HuH-7.5 (cell line): ENCODE measurements at places on chromosomes 7 and 10.

GRCh38 chr7:1853431-1853985 is 183.4 kb downstream of the ELFN1 start:
- DNase-seq, result no peak

GRCh38 chr10:114748241-114748640 is 73.3 kb upstream of the FHIP2A start:
- no peak for DNase-seq

GRCh38 chr7:142581341-142581740 is 167.9 kb upstream of the PRSS1 start:
- no peak for DNase-seq

DNA sequence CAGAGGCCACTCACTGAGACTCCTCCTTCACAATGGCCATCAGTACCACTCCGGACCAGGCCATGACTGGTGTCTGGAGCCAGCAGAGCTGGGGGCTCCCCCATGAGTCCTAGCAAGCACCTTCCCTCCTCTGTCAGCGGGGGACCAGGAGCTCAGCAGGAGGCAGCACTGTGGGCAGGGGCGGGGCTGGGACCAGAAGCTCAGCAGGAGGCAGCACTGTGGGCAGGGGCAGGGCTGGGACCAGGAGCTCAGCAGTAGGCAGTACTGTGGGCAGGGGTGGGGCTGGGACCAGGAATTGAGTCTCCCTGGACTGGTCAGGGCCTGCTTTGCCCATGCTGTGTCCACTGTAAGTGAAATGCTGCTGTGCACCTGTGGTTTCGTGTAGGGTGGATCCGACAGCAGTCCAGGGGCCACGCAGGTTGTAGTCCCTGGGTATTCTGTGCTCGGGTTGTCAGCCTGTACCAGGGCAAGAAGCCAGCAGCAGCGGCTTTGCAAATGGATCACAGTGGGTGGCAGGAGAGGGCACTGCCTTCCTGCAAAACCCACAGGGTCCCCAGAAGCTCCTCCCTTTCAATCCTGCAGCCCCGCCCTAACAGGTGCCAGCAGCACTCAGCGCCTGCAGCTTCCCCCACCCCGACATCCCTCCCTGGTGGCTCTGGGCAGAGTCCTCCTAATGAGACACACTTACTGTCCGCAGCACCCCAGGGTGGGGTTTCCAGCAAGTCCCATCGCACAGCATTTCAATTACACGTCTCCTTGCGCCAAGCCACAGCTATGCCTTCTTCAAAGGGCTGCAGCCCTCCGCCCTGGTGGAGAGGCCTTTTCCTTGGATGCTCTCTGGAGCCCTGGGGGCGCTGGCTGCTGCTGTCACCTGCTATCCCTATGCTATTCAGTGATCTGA is 220.5 kb downstream of the TCERG1L start:
- DNase-seq, result no peak

GRCh38 chr7:130910949-130911944 is 177.2 kb upstream of the KLF14 start:
- no peak for DNase-seq

DNA sequence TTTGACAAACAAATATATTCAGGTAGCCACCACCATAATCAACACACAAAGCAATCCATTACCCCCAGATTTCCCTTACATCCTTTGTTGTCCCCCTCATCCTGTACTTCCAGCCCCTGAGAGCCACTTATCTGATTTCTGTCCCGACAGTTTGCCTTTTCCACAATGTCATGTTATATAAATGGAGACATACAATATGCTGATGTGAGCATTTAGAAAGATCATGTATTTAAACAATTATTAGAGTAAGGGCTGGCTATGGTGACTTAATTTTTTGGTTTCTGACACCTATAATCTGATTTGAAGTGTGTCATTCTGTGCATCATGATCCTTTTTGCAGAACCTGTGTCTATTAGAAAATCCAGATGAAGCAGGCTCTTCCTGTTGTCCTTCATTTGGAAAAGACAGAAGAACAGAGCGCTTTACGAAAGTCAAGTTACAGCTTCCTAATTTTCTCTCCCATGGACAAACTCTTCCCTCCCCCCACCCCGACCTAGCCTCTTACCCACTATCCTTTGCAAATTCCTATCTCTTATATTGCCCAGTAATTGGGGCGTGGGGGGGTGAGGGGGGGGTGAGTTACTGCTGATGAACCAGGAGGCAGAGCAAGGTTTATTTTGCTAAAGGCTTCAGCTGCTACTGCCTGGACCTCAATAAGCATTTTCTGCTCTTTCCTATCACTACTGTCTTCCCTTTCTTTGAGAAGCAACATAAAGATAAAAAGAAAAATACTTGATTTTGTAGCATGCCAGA is 252.4 kb upstream of the C7orf33 start:
- no peak for DNase-seq

DNA sequence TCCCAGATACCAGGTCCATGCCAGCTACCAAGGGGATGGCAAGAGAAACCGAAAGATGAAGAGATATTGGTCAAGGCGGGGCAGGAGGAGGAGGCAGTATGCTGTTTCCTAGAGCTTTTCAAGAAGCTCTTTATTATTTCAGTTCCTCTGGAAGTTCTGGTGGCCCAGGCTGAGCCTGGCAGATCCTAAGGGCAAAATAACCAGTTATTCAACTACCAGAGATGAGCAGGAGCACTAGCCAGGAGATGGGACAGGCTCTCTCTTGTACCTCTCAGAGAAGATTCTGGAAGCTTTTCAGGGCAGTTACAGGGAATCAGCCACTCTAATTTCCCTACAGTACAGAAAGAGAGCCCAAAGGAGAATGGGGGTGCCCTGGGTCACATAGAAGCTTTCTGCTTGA is 5.3 kb downstream of the DNAJB12 start:
- DNase-seq, result no peak

DNA sequence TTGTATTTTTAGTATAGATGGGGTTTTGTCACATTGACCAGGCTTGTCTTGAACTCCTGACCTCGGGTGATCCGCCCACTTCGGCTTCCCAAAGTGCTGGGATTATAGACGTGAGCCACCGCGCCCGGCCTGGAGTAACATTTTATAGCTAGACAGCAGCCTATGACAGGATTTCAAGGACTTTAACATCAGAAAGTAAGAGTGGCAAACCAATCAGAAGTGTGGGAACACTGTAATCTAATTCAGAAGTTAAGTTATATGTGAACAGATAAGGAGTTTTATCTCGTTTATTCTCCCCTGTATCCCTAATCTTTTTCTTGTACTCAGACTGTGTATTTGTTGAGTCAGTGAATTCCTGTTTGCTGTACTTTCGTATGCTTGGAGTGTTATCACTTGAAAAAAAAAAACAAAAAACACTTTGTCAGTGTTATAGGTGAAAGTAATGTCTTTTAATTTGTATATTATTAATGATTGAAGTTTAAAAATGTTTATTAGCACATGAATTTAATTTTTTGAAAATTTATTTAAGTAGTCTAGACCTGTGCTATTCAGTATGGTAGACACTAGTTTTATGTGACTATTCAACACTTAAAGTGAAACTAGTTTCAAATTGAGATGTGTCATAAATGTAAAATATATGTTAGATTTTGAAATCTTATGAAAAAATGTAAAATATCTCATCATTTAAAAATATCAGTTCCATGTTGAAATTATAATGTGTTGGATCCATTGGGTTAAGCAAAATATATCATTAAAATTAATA is 38.6 kb downstream of the RSBN1L start:
- no peak for DNase-seq

DNA sequence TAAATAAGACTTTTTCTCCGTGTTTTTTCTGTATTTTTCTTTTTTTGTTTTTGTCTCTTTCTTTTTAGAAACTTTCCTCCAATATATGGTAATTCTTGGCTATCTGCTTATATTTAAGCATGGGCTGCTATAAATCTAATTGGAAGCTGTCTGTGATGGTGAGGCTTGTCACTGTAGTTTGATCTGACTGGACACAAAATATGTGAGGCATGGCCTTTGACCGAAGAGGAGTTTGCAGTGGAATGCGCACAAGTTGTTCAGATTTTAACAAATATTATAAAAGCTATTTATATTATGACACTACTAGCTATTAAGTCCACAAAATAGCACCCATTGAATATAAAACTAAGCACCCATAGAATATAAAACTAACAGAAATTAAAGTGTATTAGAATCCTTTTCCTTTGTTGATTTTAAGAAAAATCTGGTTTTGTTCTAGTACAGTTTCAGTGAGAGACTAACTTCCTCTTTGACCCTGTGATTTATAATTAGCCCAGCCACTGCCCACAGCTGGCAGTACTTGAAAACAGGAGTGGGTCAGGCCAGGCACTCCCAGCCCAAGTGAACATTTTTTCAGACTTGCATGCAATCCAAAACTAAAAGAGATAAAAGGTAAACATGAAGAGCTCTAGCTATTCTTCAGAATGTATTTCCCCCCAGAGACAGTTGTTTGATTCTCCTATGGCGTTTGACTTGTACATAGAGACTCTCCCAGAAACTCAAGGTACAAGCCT is 69.9 kb upstream of the FGL2 start:
- DNase-seq, result no peak

DNA sequence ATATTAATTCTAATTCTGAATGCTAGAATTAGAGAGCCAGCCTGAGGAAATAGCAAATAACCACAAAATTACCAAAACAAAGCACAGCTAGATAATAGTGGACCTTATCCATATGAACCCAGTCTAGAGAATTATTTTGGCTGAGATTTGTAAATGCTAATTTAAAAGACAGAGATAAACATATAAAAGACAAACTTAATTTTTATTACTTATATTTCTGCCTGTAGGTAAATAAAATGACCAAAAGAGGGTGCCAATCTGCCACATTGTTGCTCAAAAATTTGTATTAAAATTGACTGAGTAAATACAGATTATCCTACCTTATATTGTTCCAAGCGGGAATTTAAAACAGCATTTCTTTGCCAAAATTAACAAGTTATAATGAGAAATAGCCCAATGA is 20.2 kb downstream of the RTKN2 start:
- no peak for DNase-seq

DNA sequence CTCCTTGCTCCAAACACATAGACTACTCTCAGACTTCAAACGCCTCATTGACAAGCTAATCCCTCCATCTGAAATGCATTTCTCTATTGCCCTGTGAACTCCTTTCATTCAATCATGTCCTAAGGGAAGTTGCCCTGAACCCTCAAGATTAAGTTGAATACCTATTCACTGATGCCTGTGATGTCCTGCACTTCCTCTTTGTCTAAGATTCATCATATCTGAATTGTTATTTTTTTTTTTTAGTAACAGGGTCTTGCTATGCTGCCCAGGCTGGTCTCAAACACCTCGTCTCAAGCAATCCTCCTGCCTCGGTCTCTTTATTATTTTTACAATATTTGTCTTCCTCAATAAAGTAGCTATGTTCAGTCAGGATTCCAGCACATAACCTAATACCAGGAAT is 3.2 kb downstream of the PSMA2 start:
- no peak for DNase-seq

DNA sequence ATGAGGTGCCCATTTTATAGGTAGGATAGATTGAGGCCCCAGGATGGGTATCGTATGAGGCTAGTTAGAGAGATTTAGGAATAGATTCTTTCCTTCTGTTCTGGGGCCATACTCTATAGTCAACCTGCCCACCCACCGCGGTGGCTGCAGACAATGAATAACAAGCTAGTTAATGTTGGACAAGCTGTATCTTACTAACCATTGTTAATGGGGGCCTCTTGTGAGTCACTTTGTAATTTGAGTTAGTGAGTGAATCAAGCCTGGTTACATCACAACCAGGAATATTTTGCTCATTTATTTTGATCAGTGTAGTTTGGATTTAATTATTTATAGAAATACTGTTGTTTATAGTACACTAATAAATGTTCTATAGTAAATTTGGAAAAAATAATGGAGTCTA is 7.3 kb downstream of the SORCS3 start:
- no peak for DNase-seq
